Stimulated activated naive CD8-positive, alpha-beta T cell treated with anti-CD3 and anti-CD28 coated beads, Interleukin-15, Interleukin-2, amounts not matched to agents 100 U/mL and 50 U/mL, for 24 hours (primary cell): ENCODE measurements at places on chromosomes 12 and 14.

DNA sequence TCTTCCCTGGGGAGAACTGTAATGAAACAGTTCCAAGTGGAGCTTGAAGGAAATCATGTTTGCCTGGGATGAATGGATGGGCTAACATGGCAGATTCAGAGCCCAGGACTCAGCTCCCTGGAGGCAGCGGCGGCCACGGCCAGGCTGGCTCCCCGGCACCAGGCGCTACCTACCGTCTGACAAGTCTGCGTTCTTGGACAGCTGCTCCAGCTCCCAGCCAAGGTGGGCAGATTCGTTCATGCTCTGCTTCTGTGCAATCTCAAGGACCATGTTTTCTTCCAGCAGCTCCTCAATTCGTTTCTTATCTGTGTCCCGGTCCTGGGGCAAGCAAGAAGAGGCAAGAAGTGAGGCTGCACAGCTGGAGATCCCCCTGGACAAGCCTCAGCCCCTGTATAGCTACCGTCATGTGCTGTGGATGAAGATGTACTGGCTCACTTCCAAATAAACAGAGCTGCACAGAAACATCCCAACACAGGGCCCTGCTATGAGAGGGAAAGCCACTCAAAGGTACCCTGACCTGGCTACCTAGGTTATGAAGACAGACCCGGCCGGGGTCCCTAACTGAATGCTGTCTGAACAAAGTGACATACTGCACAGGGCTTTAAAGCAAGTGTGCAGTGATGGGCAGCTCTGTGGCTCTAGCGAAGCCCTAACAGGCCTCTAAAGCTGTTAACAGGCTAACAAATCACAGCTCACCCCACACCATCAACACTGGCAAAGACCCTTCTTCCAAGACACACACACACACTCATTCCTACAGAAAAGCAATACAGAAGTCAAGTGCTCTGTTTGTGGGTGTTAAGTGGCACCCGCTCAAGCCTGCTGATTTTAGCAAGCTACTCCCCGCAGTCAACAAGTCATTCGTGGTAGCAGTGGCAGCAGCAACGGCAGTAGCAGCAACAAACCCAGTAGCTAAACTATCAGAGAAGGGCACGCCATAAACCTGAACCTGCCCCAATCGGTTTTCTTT lies 80.4 kb upstream of the GPR68 start:
- DNase-seq, result no peak

DNA sequence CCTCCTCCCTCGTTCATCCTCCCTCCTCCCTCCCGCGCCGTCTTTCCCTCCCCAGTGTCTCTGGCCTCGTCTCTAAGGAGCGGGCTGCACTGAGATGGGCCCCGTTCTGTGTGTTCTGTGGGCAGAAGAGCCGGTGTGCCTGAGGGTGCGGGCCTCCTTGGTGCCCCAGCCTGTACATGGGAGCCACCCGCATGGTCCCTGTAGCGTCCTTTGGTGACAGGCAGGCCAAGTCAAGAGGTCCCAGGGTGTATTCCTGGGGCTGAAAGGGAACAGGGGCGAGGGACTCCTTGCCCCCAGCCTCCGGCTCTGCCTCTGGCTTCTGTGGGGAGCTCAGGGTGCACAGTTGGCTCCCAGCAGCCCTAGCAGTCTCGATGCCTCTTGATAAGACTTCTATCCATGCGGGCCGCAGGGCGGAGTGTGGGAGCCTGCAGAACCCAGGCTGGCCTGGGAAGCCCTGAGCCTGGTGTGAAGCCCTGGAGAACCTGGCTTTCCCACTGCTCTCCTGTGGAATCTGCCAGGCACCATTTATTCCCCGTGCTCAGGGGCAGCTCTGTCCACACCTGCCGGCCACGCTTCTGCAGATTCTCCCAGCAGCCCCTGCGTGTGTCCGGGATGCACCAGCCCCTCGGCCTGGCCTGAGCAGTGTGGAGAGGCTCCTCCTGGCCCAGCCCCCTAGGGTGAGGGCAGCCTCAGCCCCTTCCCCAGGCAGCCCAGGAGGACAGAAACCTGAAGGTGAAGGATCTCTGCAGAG lies 181.3 kb downstream of the KIF26A start:
- no peak for DNase-seq

DNA sequence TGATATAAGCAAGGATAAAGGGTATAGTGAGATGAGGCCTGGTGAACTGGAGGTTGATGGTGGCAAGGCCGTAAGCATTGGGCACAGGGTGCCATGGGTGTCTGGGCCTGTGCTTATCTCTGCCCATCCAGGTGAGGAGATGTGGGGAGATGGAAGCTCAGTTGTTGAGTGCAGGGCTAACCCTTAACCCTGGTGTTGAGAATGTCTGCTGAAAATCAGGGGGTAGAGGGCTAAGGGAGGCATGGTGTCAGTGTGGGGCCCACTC lies 86.1 kb downstream of the SYNE2 start:
- no peak for DNase-seq

- no peak for DNase-seq
Observed at GRCh38 chr14:57383125-57383745, 7.2 kb upstream of the NAA30 start.

GRCh38 chr14:68729556-68729955 lies 63.3 kb downstream of the ZFP36L1 start:
- no peak for DNase-seq

GRCh38 chr14:23185063-23185462 lies 1.6 kb upstream of the SLC7A8 start:
- DNase-seq, result no peak

- DNase-seq, result no peak
Observed at GRCh38 chr14:61591862-61592261, 103.5 kb upstream of the HIF1A start.

GRCh38 chr12:102417055-102417454 lies 63.3 kb downstream of the IGF1 start:
- no peak for DNase-seq

DNA sequence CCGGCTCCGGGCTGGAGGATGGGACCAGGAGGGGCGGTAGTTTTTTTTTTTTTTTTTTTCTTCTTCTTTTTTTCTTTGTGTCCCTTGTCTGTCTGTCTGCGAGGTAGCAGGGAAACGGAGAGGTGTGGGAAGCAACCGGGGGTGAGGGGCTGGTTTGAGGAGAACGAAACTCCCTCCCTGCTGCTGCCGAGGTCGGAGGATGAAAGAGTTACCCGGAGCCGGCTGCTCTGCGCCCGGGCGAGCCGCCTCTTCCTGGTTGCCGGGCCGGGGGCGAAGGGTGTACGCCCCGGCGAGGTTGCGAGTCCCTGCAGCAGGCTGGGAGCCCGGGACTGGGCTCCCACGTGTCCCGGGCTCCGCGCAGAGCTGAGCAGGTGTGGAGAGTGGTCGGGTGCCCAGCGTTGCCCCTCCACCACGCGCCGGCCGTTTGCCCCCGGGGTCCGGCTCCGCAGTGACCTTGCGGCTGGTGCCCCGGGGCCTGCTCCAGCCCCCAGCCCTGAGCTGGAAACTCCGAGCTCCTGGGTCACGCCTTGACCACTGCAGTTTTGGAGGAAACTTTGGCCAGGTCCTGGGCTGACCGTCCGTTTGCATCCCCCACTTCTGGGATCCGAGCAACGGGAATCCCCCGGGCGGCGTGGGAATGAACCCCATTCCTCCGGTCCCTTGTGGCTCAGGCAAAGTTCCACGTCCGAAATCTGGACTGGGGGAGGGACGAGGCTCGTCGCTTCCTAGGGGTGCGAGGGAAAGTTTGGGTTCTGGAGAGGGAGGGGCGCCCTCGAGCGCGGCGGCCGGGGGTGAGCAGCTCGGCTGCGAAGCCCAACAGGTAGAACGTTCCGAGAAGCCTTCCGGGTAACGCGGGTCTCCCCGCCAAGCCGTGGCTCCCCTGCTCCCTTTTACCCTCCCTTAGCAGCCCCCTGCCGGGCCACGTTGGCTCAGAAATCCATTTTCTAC lies 1.3 kb downstream of the CHST11 start:
- peak; percentile 56 for DNase-seq

DNA sequence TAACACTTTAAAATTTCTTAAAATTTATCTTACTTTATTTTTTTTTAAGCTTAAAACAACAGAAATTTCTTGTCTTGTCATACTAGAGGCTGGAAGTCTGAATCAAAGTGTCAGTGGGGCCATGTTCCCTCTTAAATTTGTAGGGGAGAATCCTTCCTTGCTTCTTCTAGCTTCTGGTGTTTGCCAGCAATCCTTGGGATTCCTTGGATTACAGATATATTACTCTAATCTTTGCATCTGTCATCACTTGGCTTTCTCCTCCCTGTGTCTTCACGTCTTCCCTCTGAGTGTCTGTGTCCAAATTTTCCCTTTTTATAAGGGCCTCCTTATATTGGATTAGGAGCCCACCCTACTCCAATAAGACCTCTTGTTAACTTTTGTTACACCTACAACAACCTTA lies 135.6 kb upstream of the PTPRB start:
- no peak for DNase-seq

DNA sequence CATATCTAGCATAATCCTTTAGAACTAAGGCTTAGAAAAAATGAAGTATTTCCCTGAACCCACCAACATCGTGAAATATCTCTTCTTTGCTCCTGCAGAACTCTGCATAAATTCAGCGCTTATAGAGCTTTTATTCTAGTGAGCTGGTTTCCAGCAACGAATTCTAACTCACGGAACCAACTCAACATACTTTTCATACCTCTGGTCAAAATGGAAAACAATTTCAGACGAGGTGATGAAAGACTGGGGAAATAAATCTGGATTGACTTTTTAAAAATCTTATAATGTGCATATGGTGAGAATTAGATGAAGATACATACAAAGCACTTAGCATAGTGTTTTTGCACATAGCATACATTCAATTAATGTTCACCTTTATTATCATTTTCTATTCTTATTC lies 62.6 kb upstream of the BBS10 start:
- no peak for DNase-seq

- no peak for DNase-seq
Observed at GRCh38 chr14:64040044-64040443, 187.2 kb downstream of the SYNE2 start.
